ENCODE measurements at places on chromosomes 5 and 9.
A peak's percentile ranks its signal among the peaks of the same experiment; 100 is the strongest.

GRCh38 chr5:95178046-95178651 is 106.7 kb downstream of the MCTP1 start:
- peak; percentile 87 for DNase-seq

- no peak for DNase-seq
Measured at GRCh38 chr5:102450313-102450990, 48.3 kb downstream of the SLCO6A1 start.

DNA sequence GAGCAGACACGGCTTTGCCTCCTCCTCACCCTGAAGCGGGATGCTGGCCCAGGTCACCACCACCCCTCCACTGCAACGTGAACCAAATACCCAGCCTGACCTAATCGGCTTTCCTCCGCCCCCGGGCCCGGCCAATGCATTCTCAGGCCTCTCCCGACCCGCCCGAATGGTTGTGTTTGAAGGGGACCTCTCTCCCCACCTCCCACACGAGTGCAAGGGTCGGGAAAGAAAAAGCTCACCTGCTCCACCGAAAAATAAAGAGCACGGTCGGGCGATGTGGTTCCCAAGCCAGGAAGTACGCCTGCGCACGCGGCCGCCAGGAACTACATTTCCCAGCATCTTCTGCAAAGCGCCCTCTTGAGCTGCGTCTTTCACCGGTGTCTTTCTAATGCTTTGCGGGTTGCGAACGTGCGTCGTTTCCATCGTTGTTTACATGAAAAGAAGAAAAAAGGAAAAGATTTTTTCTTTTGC is at the start of gene ZNF883:
Gene ZNF883, minus strand, starts transcription at position 282 of the 471 bp plus-strand sequence.
- peak; percentile 27 for DNase-seq

GRCh38 chr5:30103452-30104202 is 1089.9 kb upstream of the CDH6 start:
- DNase-seq, result no peak

DNA sequence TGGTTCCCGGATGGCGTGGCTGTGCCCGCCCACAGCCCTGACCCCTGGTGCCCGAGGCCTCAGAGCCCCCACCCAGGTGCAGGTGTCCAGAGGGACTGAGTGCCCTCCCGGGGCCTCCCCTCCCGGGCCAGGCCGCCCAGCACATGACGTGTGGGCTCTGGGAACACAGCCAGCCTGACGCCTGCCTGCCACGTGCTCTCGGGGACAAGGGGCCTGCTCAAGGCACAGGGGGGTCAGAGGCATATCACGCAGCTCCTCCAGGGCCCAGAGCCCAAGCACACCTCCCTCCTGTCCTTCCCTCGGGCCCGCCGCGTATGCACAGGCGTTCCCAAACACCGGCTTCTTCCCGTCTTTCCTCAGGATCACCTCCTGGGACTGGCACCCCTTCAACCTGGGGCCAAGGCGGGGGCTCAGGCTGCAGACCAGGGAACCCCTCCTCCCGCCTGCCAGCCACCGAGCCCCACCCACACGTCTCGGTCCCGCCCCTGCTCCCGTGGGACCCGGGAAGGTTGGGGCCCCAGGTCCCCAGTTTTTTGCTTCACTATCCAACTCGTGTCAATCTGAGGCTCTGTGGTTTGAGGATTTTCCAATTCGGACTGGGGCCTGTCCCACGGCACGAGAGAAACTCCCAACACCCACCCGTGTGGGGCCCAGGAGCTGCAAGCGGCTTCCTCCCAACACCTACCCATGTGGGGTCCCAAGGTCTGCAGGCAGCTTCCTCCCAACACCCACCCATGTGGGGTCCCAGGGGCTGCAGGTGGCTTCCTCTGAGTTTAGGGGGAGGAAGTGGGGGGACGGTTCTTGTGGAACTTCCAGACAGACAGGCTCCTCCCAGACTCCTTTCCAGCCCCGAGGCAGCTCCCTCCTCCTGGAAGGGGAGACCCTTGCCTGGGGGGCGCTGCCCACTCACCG is 1.5 kb downstream of the LCN10 start:
- no peak for DNase-seq

DNA sequence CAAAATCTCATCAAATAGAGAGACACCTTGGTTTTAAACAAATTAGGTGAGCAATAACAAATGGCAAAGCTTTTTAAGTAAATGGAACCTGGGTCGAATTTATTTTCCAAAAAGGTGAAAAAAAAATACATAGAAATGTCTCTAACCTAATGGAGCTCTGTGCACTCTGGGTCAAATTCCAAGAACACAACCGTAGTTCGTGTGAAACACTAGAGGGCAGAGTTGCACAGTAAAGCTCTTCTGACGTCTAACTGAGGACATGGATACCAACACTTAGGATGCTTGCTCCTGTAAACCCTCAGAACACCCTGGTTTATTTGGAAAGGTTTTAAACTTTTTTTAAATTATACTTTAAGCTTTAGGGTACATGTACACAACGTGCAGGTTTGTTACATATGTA is 18.9 kb downstream of the MARCHF11 start:
- DNase-seq, result peak; percentile 19

DNA sequence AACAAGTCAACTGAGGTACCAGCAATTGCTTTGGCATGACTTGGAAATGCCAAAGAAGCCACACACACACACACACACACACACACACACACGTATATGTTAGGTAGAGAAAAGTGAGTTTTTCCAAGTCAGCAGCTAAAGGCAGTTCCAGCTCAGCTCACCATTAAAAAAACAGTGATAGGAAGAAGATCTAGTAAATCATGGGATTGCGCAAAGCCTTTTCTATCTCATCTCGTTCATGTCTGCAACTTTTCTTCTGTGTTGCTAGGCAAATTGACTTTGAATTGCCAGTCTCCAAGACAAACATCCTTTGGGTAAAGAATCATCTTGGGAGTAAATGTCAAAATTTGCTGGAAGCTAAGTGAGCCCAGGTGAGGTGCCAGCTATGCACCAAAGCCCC is 500.1 kb downstream of the ENC1 start:
- DNase-seq, result no peak

GRCh38 chr9:25284365-25284764 is 393.9 kb downstream of the TUSC1 start:
- DNase-seq, result no peak

DNA sequence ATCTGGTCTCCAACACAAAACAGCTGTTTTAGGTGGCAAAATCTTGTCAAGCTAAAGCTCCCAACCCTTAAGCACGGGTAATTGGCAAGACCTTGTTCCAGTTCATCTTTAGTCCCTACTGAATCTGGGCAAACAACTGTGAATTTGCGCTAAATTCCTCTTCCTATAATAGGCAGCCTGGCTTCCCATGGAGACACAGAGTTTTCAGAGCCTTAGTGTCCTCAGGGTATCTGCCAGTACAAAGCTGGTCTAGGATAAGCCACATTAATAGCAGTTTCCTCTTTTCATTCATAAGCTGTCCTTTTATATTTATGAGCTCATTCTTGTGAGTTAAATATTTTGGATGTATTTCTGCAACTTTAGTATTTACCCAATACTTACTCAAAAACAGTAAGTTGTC is 59.5 kb downstream of the FGF10 start:
- DNase-seq, result no peak

- DNase-seq, result peak; percentile 40
Measured at GRCh38 chr5:61051267-61051666, 106.3 kb downstream of the NDUFAF2 start.

DNA sequence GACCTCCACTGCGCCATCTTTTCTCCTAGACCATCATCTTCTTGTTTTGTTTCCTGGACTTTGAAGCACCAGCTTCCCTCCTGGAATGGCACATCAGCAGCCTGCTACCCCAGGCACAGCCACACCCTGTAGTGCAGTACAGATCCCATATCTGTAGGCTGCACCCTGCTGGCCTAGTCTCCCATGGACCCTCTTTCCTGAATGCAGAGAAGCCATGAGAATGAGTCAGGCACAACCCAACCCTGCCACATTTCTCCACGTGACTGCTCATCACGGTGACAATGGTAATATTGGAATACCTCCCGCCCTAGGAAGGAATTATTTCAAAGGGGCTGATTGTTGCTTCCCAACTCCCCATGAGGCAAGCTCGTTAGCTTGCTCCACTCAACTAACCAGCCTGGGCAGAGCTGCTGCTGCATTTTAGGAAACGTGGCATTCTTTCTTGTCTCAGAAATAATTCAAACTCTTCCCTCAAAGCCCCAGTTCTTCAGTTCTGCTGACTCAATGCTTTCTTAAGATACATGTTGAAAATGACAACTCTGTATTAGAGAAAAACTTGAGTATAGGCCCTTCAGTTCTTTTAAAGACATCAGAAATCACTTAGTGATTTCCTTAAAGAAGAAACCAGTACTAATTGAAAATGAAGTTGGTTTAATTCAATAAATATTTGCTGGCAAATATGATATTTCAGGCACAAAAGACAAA is 328.1 kb downstream of the MLLT3 start:
- DNase-seq, result no peak

- no peak for DNase-seq
Measured at GRCh38 chr5:173840111-173840983, 47.8 kb upstream of the CPEB4 start.

DNA sequence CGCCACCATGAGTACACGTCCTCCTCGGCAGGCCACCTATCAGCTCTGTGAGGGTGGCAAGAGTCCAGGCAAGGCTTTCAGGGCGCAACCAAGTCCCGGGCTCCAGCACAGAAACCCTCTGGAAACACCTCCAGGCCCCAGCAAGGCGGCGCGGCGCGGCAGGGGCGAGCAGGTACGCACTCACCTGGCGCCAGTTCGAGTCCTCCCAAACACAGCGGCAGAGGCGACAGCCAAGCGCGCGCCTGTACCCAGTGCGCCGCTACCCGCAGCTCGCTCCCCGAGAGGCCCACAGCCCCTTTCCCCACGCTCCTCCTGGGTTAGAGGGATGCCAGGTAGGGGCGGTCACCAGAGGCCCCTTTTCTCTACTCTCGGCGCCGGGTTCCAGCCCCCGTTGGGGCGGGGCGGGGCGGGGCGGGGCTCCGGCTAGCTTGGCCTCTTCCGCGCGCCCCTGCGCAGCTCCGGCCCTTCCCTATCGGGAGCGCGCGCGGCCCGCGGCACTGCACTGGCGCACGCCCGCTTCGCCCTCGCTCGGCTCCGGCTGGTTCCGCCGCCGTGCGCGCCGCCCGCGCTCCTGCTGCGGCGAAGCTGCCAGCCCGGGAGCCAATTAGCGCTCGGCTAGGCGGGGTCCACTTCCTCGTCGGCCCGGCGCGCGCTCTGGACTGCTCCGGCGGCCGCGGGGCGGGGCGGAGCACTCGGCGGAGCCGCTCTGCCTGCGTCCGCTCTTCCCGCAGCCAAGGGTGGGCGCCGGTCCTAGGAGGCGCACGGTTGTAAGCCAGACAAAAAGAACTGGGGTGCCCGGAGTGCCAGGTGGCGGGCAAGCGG is at the start of the genes NMRK1 and OSTF1:
Gene NMRK1, minus strand, starts transcription at position 332 of the 822 bp plus-strand sequence. CDS start 5,040 bp downstream, outside the sequence.
Gene OSTF1, plus strand, starts transcription at position 691 of the 822 bp plus-strand sequence. CDS start 179 bp downstream, outside the sequence.
- peak; percentile 67 for DNase-seq

DNA sequence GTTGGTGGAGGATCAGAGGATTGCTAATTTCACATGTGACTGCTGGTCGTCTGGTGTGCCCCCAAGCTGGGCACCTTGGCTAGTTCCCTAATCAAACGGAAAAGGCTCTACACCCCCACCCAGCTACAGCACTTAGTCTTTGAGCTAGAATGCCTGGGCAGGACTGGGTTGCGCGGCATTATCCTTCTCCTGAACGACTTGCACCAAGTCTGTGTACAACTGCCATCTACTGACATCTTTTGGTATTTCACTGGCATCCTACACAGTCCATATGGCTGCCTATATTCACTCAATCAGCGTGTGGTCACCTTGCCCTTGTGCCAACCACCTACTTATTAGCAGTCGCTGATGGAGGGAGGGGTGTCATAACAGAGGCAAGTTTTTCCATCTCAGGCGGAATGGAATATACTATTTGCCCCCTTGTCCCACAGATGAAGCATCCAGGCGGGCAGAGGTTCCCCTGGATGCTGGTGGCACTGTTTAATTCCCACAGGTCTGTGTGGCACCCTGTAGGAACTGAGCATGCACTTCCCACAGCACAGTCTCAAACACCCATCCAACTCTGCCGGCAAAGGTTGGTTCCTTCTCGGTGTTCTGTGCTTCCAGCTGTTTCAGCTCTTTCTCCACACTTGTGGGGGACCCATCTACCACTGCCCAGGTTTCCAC is 150.1 kb downstream of the OSTF1 start:
- DNase-seq, result no peak

GRCh38 chr9:127225801-127226625 is 38.6 kb upstream of the GARNL3 start:
- no peak for DNase-seq

GRCh38 chr5:32027093-32027716 is 146.9 kb downstream of the GOLPH3 start:
- no peak for DNase-seq

DNA sequence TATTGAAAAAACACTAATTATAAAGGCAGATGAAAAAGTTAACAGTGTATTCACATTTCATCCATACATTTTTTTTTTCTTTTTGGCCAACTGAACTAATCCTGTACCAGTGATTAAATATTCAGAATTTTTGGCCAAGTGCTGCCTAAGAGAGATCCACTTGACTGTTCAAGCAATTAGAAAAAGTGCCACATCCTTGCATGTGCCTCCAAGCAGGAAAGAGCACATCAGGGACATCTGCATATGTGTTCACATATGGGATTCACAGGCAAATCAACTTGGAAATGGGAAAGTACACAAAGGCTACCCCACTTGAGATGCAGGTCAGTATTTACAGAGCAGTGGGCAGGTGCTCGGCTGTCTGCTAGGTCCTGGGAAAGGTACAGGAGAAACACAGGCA is 163.3 kb upstream of the LHFPL2 start:
- DNase-seq, result no peak

DNA sequence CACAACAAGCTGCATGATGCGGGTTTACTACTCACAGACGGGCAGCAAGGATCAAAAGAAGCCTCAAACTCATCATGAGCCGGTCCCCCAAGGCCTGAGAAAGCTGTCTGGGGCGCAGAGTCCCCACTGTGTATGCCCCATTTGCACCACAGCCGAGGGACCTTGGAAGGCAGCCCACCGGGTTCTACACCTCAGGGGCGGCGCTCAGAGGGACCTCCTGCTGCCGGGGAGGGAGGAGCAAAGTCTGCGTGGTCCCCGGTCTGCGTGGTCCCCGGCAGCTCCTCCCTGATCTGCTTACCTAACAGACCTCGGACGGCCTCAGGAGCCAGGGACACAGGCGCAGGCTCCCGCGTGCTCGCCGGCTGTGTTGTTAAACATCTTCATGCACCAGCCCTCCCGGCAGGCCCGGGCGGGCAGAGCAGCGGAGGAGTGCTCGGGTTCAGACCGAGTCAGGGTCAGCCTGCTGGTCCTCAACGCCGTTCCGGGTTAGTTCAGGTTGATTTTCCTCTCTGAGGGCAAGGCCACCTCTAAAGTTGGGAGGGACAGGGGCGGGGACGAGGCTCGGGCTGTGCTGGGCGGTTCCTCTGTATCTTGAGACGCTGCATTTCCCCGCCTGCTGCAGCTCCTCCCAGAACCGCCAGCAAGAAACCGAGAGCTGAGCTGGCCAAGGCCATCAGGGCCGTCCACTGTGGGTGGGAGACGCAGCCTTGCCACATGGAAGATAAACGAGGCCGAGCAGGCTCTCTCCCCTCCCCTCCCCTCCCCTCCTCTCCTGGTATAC is 74.6 kb downstream of the MRPL36 start:
- DNase-seq, result no peak

GRCh38 chr9:108486831-108487230 is 369.0 kb downstream of the ACTL7B start:
- DNase-seq, result no peak

GRCh38 chr5:1808439-1808838 is 7.2 kb downstream of the NDUFS6 start:
- no peak for DNase-seq

GRCh38 chr9:74570879-74571512 is 73.9 kb downstream of the RORB start:
- peak; percentile 6 for DNase-seq

GRCh38 chr5:99068944-99069650 is 140.3 kb upstream of the CHD1 start:
- no peak for DNase-seq

GRCh38 chr9:85200726-85201404 is 531.3 kb downstream of the NTRK2 start:
- DNase-seq, result no peak
